HS-27A (cell line): ENCODE measurements at places on chromosomes 3 and 15.
A peak's percentile ranks its signal among the peaks of the same experiment; 100 is the strongest.

DNA sequence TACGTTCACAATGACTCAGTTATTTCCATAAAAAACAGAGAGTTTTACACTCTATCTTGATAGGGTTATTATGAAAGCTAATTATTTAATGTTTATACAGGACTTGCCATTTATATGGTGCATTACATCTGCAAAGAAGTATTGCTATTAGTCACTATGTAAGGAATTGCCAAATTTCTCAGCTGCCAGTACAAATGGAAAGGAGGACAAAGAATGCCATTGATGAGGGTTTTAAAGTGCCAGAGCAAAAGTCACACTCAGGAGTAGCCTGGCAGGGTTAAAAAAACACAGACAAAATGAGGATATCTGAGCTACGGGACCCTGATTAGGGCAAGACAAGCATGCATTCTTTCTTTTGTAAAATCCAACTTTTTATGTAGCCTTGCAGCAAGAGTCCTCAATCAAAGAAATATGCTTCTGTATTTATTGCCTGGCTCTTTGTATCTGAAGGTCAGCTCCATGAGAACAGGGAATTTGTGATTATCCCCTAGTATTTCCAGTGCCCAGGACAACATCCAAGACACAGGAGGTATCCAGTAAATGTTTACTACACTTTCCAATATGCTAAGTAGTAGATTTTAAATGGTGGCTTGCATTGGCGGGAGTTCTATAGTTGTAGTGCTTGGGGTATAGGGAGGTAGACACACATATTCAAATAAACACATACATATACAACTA is 1013.6 kb downstream of the ROBO1 start:
- DNase-seq, result no peak

DNA sequence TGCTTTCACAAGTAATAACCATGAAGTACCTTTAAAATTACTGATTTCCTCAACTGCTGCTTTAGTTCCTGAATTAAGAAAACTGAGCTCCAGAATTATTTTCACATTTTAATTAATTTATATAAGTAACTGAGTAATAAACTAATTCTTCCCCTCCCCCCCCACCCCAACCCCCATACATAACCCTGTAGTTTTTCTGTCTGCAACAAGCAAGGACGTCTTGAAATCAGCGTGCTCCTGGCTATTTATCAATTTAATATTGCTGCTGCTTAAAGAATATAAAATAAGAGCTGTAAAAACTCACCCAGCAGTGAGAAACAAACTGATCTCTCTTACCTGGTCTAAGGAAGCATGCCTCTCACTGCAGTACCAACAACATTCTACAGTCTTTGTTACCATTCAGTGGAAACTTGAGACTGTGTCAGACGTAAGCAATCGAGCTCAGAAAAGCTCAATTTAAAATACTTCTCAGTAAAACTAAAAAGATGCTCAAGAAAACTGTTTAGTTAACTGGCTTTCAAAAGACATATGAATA is 121.0 kb downstream of the TFDP2 start:
- DNase-seq, result no peak

DNA sequence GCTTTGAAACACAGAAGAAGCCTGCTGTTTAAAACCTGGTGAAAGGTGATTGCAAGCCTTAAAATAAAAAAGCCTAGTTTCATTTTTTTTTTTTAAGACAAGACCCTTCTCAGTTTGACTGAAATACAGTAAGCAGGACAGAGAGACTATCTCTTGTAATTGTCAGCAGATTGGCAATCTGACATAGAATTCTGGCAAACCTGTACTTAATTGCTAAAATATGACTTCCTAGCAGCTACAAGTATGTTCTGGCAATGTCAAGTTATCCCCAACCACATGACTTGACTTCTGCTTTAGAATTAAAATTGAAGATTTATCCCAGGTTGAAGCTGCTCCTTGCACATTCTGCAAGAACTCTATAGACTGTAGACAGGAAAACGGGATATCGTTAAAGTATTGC is 232.8 kb upstream of the NR2F2 start:
- DNase-seq, result no peak

DNA sequence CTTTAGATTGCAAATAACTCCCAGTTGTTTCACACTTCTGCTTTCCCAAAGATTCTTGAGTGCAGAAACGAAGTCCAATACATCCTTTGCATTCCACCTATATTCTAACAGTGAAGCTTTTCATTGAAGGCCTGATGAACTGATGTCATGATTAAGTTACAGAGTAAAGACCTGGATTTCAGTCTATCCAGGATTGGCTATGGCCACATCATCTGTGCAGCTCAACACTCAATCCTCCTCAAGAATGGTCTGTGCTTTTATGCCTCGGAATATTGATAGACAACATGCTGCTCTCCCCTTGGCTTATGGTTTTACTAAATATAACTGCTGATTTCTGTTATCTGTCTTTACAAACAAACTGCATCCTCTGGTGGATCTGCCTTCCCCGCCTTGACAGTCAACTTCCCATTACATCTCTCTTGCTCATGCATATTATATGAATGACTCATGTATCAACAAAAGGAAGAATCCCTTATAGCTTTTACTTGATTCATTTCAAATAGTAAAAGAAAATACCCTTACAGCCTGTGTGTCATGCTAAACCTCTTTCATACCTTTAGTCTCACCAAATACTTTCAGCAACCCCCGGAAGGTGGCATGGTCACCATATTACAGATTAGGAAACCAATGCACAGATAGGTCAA is 59.5 kb downstream of the SCN11A start:
- DNase-seq, result peak; percentile 33

DNA sequence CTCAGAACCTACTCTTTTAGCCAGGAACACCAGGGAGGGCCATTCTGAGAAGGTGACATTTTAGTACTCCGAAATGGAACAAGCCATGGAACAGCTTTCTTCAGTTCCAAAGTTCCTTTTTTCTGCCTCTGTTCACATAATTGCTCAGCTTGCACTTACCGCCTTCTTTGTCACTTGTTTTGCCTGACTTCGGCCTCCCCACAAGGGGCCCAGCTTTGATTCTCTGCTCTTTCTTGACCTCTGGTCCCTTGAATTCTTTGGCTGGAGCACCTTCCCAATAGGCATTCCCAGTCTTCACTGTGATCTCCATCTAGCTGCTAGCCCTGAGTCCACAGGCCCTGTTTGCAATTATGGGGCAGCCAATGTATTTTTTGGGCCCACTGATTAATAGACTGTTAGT is 51.4 kb upstream of the SLC7A14 start:
- no peak for DNase-seq

- DNase-seq, result no peak
These were observed 73.8 kb downstream of the FHIT start for GRCh38 chr3:61177450-61177849.

GRCh38 chr3:27714692-27715453 is 7.2 kb downstream of the EOMES start:
- no peak for DNase-seq

DNA sequence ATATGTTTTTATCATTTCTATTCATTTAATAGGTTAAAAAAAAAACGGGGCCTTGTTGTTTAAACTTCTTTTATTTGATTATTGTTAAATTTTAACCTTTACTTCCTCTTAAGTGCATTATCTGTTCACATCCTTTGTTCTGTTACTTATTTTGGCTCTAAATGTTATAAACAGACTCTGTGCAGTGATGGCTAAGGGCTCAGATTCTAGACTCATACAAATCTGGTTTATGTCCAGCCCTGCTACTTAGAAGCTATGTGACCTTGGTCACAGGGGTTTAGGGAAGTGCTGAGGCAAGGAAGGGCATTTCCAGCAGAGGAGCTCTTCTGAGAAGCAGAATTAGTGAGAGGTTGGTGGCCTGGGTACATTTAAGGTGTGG is 55.3 kb upstream of the VILL start:
- no peak for DNase-seq

DNA sequence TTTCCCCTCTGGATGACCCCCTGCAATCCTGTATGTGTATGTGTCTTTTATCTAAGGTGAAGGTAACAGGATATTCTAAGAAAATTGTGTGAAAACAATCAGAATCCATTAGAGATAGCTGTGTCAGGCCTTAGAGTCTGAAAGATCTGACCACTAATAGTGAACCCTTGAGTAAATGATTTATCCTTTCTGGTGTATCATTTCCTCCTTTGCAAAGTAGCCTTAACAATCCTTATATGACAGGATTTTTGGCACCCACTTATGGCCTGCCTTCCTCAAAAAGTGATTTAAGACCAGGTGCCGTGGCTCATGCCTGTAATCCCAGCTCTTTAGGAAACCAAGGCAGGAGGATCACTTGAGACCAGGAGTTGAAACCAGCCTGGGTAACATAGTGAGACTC is 110.2 kb downstream of the RBPMS2 start:
- DNase-seq, result no peak

- no peak for DNase-seq
These were observed 175.2 kb downstream of the LSAMP start for GRCh38 chr3:116270056-116270455.

- DNase-seq, result no peak
These were observed 213.4 kb upstream of the SLC2A2 start for GRCh38 chr3:171239757-171240503.

DNA sequence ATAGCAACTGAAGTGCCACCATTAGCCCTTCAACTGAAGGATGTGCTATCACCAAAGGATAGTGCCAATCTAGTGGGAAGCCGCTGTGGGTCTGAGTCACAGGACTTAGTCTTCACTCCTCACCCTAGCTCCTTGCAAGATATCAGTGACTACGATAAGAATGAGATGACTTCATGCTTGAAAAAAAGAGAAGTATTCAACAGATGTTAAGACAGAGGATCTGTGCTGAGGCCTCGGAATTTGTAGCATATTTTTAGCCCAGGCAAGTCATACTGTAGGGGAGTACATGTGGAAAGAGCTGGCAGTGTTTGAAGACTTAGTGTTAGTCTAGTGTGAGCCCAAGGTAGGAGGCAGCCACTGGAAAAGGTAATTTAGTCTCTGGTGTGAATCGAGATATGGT is 270.7 kb upstream of the LRTM1 start:
- DNase-seq, result peak; percentile 86

- DNase-seq, result no peak
These were observed 41.0 kb downstream of the SLCO2A1 start for GRCh38 chr3:133988631-133989161.

GRCh38 chr3:186566772-186567071 is 417 bp downstream of the TBCCD1 start:
- peak; percentile 1 for DNase-seq

GRCh38 chr3:30455840-30456239 is 150.6 kb upstream of the TGFBR2 start:
- no peak for DNase-seq

GRCh38 chr3:196159952-196160804 is 51.0 kb downstream of the ZDHHC19 start:
- DNase-seq, result no peak

DNA sequence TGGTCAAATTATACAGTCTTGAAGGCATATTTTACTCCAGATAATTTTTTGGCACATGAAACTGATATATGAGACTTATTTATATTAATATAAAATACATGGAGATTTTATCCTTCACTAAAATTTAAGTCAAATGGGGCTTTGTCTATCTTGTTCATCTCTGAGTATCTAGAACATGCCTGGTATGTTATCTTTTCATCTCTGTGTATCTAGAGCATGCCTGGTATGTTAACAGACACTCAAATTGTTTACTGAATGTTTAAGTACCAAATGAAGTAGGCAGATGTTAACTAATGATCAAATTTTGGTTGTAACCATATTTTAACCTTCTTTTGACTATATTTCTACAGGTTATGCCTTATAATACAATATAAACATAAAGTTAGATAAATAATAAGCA is 7.7 kb downstream of the GTF2A2 start:
- DNase-seq, result no peak

GRCh38 chr3:78690766-78691165 is 1077.0 kb downstream of the ROBO1 start:
- DNase-seq, result no peak

DNA sequence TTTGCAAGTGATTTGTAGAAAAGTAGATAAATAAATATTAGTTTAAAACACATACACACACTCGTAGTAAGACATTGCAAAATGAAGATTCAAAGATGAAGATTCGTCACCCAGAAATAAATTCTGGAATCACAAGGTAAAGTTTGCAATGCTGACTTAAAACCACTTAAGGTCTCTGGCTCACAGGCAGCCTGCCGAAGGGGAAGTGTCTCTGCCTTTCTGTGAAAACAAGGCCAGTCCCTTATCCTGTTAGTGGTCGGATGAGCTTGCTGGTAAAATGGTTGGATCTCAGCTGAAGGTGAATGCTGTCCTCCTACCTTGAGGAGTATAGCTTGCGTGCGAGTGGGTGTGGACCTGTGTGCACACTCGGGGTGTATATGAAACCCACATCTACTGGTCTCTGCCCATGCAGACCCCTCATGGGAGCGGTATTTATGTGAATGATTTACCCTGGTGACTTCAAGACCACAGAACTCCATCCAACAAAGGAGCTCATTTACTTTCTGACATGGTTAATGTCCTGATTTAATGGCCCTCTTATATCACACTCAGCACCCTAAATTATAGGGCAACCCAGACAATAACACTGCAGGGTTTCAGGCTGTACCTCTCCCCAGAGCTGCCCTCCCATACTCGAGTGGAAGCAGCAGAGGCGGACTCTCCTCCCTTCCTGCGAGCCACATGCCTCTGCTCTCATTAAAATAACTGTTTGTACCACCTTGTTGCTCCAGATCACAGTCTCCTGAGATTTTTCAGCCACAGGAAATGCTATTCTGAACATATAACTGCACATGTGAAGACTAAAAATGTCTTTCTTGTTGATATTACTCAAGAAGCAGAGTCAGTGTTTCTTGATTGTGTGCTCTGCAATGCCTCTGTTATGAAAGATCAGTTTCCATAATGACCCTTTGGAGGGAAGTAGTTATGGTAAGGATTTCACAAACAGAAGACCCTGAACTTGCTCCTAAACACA is 45.9 kb upstream of the ALDH1A3 start:
- DNase-seq, result no peak

GRCh38 chr15:51089699-51090453 is 4.8 kb downstream of the TNFAIP8L3 start:
- no peak for DNase-seq

DNA sequence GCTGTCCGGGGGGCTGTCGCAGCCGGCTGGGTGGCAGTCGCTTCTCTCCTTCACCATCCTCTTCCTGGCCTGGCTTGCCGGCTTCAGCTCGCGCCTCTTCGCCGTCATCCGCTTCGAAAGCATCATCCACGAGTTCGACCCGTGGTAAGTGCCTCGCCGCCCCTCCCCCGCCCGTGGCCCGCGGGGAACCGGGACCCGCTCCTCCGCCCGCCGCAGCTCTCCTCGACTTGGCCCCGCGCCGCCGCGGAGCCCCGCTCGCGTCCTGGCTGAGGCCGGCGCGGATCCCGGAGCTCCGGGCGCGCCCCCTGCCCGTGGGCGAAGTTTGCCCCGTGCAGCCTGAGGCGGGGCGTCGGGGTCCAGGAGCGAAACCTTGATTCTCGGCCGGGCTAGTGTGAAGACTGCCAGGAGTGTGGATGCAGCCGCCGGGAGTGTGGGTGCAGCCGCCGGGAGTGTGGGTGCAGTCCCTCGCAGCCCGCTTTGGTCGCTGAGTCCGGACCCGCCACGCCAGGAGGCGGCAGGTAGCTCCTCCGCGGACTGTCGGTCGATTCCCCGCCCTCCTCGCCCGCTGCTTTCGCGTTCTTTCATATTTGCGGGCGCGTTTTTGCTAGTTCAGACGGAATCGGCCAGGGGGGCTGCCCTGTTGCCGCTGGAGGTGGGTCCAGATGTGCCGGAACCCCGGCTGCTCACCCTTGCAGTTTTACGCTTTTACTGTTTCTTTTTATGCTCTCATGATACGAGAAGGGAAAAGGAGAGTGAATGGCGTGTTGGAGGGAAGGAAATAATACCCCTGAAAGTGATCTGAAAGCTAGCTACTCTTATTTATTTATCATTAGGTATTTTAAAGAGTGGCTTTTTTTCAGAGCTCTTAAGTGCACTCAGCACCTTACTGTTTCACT is 692 bp downstream of the STT3B start:
- DNase-seq, result no peak

GRCh38 chr15:60399931-60400330 is 2.1 kb upstream of the ANXA2 start:
- DNase-seq, result peak; percentile 90
